ENCODE measurements at places on chromosomes 16 and 17.
A peak's percentile ranks its signal among the peaks of the same experiment; 100 is the strongest.

DNA sequence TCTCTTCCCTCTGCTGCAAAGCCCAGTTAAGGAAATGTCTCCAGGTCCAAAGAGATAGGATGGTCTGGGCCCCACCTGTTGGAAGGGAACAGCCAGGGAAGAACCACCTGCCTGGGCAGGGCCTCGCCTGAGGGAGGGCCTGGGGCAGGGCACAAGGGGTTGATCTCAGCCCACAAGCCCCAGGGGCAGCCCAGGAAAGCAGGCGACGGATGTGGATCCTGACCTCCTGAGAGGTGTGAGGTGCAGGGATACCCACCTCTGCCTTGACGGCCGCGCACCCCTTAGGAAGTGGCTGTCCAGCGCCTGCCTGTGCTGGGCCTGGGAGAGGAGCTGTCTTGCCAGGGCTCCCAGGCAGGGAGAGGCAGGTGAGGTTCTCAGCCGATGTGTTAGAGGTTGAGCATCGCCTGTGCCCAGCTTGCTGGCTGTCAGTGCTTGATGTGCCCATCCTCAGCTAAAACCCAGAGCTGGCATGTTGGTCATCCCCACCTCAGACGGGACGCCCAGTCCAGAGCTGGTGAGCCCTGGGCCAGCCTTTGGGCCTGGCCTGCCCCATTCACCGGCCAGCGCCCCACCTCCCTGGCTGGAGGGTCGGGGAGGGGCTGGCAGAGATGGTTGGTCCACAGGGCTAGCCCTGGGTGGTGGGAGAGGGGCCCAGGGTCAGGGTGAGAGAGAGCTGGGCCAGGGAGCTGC is 434 bp downstream of the CEMP1 start:
- no peak for DNase-seq

DNA sequence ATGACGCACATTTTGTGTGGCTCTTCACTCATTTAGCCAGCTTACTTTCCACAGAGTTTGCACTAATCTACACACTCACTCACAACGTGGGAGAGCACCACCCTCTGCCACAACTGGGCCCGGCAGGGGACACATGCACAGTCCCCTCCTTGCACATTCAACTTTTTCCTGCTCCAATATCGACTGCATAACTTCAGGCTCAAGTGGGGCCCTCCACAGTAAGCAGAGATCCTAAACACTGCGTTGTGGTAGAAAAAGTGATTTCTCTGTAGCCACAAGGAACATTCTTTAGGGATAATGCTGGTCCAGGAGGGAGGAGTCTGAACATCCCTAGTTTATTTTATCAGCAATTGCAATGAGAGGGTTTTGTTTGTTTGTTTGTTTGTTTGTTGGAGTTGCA is 40.0 kb downstream of the MRPS23 start:
- no peak for DNase-seq

DNA sequence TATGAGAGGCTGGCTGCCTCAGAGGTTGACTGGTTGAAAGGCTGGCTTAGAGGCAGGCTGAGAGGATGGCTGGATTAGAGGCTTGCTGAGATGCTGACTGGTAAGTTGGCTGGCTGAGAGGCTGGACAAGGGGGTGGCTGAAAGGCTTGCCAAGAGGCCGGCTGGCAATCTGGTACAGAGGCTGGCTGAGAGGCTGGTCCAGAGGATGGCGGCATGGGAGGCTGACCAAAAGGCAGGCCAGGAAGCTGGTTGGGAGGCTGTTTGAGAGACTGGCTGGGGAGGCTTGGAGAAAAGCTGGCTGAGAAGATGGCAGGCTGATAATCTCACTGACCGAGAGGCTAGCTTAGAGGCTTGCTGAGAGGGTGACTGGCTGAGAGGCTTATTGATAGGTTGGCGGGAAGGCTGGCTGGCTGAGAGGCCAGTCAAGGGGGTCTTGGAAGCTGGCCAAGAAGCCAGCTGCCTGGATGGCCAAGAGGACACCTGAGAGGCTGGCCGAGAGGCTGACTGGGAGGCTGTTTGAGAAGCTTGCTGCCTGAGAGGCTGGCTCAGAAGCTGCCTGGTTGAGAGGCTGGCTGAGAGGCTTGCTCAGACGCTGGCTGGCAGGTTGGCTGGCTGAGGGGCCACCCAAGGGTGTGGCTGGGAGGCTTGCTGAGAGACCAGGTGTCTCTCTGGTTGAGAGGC is 34.2 kb upstream of the ACSM2B start:
- DNase-seq, result no peak

- DNase-seq, result no peak
These were observed 2.7 kb upstream of the CEMP1 start for GRCh38 chr16:2533912-2534311.

- DNase-seq, result no peak
These were observed 847.7 kb upstream of the RBFOX1 start for GRCh38 chr16:6484935-6485334.

DNA sequence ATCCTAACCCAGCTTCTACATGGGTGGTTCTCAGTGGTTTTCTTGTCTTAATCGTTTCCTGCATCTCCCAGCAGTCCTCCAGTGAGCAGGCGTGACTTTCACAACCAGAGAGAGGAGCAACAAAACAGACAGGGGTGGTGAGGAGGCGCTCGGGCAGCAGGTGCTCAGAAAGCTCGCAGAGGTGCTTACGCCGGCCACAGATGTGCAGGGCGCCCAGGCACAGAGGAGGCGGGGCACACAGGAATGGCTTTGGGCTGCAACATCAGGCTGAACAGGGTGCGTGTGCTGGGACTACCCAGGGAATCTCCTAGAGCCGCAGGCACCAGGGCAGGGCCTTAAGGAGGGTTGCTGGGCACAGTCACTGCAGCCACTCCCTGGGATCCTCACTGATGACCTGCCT is 32.6 kb downstream of the KLHDC4 start:
- peak; percentile 25 for DNase-seq

DNA sequence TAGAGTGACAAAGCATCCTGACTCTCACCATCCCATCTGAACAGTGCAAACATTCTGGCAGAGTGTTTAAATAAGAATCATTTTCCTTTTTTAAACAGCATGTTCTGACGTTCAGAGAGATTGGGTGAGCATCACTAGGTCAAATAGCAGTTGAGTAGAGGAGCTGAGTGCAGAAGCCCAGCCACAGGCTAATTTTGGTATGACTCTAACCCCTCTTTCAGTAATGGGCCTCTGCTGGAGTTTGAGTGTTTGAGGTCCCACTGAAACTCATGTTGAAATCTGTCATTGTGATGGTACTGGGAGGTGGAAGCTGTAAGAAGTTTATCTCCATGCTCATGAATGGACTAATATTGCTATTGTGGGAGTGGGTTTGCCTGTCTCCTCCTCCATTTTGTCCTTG is 194.4 kb downstream of the SALL1 start:
- DNase-seq, result no peak
